ENCODE measurements at places on chromosomes 11 and 22.
A peak's percentile ranks its signal among the peaks of the same experiment; 100 is the strongest.

DNA sequence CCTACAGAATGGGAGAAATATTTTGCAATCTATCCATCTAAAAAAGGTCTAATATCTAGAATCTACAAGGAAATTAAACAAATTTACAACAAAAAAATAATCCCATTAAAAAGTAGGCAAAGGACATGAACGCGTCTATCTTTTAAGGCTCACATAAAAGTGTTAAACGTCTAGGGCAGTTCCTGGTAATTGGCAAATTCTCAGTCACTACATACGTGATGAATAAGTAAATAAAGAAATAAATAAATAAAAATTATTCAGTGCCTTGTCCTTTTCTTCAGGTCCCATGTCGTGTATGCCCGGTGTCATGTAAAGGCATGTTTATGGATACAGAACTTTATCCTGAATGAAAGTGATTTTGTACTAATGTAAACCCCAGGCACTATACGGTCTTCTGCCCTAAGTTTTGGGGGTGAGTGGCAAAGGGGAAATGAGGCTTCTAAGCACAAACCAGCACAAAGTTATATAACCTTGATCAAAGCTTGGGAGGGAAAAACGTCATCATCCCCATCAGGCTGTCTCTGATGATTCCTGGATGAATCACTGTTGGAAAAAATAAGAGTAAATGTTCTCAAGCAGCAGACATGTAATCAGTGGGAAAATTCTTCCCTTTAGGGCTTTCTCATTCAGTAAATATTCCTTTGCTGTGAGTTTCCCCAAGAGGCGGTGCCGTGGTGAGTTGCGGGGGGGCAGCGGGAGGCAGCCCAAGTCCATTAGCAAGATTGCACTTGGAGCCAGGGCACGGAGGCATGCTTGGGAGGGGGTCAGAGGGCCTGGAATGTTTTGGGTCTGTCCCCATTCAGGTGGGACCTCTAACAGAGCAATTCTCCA is 30.4 kb upstream of the MICAL2 start:
- DNase-seq = peak; percentile 90

DNA sequence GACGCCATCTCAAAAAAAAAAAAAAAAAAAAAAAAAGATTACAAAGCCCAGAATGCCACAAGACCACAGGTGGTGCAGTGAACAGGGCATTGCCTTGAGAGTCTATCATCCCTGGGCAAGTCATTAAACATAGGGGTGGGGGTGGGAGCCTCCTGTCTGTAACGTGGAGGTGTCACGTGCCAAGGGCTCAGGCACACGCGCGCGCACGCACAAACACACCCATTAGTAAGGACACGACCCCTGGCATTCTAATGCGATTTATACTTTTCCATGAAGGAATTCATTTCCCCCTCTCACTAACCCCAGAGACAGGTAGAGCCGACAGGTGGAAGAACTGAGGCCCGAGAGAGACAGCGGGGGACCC is 5.8 kb upstream of the GCAT start:
- DNase-seq = no peak

- no peak for DNase-seq
Observed at GRCh38 chr11:32210556-32210955, 119.7 kb downstream of the RCN1 start.

DNA sequence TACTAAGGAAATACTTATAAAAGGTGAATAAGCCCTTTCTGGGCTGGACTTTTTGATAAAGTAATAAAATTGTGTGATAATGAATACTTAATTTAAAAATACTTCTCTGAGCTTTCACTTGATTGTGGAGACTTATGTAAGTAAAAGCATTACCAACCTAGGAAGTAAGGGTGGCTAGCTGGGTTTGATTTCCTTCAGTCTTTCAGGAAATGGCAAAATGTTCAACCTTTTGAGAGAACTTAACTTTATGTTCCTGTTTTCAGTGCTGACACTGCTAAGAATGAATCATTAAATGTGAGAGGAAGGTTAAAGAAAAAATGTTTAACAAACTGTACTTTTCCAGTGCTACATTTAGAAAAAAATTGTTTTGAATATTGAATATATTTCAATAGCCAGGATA is 900.3 kb downstream of the METTL15 start:
- no peak for DNase-seq

DNA sequence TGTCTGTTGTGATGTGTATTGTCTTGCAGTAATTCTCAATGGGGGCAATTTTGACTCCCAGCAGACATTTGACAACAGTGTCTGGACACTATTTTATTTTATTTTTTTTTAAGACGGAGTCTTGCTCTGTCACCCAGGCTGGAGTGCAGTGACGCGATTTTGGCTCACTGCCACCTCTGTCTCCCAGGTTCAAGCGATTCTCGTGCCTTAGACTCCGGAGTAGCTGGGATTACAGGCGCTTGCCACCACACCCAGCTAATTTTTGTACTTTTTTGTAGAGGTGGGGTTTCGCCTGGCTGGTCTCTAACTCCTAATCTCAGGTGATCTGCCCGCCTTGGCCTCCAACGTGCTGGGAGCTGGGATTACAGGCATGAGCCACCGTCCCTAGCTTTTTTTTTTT is 1.4 kb downstream of the RPS6KB2 start:
- DNase-seq = no peak

GRCh38 chr11:33633251-33634003 is 67.2 kb downstream of the C11orf91 start:
- DNase-seq = peak; percentile 62

- DNase-seq = peak; percentile 21
Observed at GRCh38 chr11:131064373-131064991, 148.2 kb upstream of the SNX19 start.

- no peak for DNase-seq
Observed at GRCh38 chr22:24826710-24827285, 20.8 kb downstream of the SGSM1 start.

- DNase-seq = no peak
Observed at GRCh38 chr11:124481365-124482323, 36.1 kb upstream of the OR8B8 start.

- DNase-seq = no peak
Observed at GRCh38 chr11:35165423-35166368, 26.7 kb downstream of the CD44 start.

- no peak for DNase-seq
Observed at GRCh38 chr22:37497062-37497599, 10.9 kb upstream of the MFNG start.
